ENCODE measurements at places on chromosomes 6 and 20.
A peak's percentile ranks its signal among the peaks of the same experiment; 100 is the strongest.

DNA sequence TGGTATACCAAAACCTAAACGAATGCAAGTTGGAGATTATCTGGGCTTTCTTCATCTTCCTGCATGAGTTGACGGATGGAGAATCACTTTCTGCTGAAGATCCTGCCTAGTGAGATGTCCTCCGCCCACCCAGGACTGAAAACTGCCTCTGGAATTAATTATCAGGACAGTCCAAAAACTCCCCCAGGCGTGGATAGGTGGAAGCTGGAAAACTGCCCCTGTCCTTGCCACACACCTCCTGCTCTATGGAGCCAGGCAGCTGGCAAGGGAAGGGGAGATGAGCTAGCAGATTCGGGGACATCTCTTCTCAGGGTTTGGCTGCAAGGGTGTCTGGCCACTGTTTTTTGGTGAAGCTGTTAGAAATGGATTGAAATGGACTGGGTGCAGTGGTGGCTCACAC lies 89.3 kb upstream of the ZNFX1 start:
- no peak for DNase-seq

GRCh38 chr20:25285091-25285647 lies 37.3 kb downstream of the PYGB start:
- no peak for DNase-seq

- DNase-seq: peak; percentile 76
These were observed 839.4 kb downstream of the MAFB start for GRCh38 chr20:39849664-39850063.

DNA sequence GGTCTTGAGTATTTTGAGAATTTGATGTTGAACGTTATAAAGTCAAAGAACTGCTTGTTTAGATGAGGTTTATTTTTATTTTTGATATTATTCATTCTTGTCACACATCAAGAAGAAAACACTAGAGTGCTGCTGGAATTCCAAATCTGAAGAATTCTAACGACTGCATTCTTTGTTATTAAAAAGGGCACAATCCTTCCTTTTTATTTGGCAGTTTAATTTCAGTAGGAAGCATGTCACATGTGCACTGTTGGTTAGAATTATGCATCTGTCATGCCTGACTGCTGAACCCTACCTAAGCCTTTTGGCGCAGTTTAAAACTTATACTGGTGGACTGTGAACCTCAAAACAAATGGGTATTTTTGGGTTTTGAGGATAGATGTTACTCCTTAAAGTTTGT lies 4.0 kb downstream of the ID4 start:
- DNase-seq: no peak

- no peak for DNase-seq
These were observed 5.2 kb downstream of the NKAIN4 start for GRCh38 chr20:63248835-63249591.

DNA sequence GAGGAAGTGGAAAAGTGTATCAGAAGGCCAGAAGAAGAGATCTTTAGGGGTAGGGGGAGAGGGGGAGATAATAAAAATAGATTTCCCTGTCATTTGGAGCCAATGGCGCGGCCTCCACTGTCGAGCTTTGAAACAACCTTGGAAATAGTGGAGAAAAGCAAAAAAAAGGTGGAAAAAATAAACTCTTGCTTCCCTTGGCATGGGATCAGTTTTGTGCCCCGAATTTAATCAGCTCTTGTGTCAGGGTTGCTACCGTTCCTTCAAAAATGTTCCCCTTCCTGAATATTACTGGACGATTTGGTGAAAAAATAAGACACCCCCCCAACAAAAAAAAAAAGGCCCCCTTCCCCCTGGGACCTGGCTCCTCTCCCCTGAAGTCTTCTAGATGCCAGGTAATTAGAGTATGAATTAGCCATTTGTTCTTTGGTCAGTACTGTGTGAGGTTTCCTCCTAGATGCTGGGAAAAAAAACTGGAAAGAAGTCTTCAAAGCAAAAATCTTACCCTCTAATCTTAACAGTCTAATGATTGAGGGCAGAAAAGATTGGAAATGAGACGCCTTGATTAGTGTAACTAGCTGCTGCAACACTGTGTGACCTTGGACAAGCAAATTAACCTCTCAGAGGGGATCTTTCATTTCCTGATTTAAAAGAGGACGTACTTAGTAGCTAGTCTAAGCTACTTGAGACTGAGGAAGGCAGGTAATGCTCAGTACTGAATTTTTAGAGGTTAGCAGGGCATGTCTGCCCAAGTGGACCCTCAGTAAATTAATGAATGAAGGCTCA lies 872 bp upstream of the RBM39 start:
- DNase-seq: no peak

GRCh38 chr6:170360476-170360875 lies 53.9 kb downstream of the FAM120B start:
- DNase-seq: no peak

DNA sequence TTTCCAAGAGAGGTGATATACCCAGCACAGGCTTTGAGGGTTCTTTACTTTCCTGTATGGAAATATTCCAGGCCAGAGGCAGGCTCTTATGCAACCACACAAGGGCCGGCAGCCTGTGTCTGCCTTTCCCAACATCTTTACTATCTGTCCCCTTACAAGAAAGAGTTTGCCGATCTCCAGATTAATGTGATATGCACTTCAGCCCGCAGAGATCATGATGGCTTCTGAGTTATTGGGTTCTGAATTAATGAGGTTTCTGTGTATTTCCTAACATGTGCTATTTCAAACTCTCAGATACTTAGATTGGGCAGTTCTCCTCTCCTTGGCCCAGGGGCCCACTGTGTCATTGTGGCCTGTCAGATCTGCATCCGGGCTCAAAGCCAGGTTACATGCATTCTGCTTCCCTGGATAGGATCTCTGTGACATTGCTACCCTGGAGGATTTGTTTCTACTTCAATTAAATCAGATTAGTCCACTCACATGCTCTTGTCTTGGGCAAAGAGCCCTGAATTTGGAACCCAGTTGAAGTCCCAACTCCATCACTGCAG lies 56.6 kb downstream of the TGM2 start:
- no peak for DNase-seq

- no peak for DNase-seq
These were observed 162.9 kb downstream of the C6orf118 start for GRCh38 chr6:165146456-165146855.

DNA sequence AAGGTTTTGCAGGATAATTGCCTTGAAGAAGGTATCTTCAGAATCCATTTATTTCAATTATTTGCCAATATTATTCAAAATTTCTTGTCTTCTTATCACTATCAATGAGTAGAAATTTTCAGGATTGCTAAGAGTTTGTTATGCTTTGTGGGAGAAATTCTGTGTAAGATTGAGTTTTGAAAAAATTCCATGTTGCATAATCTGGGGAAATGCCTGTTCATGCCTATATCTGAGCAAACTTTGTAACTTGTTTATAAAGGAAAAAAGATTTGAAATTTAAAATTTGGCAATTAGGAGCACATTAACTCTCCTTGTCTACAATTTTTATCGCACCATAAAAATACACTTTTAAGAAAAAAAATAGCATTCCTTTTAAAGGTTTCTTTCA lies 39.8 kb upstream of the EDN1 start:
- DNase-seq: no peak

DNA sequence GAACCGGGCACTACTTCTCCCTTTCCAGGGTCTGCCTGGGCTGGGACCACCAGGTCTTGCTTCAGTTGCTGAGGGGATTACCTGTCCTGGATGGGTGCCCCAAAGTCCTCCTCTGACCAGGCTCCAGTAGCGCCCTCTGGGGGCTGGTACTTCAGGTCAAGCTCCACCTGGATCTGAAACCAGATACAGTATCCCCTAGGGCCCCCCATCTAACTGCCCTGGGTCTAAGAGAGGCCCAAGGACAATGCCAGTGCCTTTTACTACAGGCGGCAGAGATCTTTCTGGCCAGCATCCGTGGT lies 11.2 kb upstream of the SPAG4 start:
- DNase-seq: no peak

- no peak for DNase-seq
These were observed 9.0 kb upstream of the MLIP start for GRCh38 chr6:54102238-54102637.

- no peak for DNase-seq
These were observed 24.1 kb upstream of the NOL4L start for GRCh38 chr20:32609111-32609773.

DNA sequence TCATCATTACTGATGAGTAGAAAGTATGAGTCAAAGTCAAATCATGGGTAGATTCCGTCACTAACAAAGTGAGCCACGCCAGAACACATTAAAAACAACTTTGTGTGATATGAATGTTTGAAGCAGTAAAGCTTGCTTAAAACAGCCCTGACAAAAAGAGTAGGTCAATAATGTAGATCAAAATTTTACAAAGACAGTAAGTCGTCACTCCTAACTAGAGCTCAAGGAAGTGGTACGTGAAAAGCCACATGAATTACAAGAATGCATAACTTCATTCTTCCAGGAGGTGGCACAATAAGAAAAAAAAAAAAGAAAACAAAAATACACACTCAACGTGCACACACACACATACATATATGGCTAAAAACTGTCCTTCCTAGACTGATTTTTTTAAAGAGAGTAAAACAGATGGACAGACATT lies 69.9 kb downstream of the HACE1 start:
- no peak for DNase-seq

DNA sequence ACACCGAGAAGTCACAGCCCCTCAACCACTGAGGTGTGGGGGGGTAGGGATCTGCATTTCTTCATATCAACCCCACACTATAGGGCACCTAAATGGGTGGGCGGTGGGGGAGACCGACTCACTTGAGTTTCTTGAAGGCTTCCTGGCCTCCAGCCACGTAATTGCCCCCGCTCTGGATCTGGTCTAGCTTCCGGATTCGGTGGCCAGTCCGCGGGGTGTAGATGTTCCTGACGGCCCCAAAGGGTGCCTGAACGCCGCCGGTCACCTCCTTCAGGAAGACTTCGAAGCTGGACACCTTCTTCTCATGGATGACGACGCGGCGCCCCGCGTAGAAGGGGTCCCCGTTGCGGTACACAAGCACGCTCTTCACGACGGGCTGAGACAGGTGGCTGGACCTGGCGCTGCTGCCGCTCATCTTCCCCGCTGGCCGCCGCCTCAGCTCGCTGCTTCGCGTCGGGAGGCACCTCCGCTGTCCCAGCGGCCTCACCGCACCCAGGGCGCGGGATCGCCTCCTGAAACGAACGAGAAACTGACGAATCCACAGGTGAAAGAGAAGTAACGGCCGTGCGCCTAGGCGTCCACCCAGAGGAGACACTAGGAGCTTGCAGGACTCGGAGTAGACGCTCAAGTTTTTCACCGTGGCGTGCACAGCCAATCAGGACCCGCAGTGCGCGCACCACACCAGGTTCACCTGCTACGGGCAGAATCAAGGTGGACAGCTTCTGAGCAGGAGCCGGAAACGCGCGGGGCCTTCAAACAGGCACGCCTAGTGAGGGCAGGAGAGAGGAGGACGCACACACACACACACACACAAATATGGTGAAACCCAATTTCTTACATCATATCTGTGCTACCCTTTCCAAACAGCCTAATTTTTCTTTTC lies at the start of gene DCDC2:
DCDC2 (minus strand) TSS at position 724 of the 883 bp plus-strand sequence; CDS start at position 415, 309 bp downstream.
- no peak for DNase-seq

DNA sequence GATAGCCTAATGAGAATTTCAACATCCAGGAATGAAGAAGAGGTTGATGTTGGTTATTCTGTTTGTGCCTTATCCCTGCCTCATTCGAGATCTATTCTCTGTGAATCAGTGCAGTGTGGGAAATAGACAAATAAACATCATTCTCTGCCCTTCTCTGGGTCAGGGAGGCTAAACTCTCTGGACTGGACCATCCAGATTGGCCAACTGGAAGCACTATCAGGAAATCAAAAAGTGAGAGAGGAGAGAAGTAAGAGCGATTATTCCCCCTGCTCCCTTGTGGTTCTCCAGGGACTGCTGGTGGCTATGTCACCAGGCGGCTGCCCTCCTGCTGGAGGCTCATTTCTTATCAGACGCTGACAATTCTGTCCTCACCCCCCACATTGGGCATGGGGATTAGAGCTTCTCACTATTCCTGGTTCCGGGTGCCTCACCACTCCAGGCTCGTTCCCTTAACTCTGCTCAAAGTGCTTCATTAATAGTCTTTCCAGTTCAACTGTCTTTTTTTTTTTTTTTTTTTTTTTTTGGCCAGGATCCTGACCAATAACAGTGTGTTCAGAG lies 201.7 kb upstream of the RREB1 start:
- DNase-seq: no peak

GRCh38 chr20:64140061-64140931 lies 24.0 kb upstream of the MYT1 start:
- DNase-seq: no peak

DNA sequence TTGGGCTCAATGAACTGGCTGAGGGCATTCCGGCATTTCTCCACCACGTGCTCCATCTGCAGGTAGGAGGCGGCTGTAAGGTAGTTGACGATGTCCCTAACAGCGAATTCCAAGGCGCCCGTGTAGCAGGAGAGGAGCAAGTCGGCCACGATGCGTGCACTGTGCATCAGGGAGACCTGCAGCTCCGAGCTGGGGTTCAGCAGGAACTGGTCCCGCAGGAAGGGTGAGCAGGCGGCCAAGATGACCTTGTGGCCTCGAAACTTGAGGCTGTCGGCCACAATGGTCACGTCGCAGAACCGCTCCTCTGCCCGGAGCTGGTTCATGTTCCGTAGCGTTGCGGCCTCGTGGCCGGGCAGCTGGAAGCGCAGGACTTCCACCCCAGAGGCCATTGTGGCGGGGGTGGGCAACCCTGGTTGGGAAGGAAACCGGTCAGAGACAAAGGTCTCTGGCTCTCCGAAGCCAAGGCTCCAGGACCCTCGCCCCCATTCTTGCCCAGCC lies 920 bp downstream of the ZBTB12 start:
- DNase-seq: no peak

DNA sequence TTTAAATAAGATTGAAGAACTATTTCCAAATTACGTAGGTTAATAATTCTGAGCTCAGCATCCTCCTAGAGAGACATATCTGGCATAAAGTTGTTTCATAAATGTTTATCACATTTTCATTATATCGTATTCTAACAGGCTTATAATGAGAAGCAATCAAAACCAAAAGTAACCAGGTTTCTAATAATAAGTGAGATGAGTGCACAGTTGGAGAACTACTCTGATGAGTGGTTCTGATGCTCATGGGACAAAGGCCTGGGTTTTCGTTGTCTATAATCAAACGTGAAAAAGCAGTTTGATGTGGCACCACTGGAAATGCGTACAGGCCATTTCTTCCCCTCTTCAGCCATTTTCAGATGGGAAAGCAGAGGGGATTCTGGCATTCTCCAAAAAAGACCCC lies 4.7 kb upstream of the SERPINB6 start:
- DNase-seq: no peak

DNA sequence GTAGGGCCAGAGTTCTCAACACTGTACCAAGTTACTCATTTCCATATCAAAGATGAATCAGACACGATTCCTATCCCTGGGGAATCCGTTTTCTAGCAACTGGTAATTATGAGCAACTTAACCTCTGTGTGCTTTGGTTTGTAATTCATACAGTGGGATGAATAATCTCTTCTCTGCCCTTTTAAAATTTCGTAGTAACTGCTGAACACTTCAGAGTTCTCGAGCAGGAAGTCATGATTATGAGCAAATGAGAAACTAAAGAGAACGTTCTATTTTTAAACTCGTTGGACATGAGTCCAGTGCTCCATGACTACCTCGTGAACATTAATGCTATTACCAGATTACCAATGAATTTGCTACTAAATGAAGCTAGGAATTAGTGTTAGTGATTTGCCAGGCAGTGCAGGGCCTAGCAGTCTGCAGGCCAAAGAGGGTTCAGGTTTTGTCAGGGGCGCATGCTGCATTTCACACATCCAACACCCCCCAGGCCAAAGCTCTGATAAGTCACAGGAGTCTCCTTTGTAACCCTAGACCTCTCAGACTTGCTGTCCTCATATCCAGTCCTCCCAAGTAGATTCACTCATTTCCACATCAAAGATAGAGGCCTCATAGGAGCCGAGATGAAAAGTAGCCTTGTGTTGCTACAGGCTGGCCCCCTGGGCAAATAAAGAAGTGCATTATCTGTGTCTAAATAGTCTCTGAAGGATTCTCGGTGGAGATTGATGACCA lies 45.8 kb upstream of the VSTM2L start:
- no peak for DNase-seq

- DNase-seq: no peak
These were observed 23.2 kb upstream of the ARG1 start for GRCh38 chr6:131549811-131550210.
